Activated CD8-positive, alpha-beta memory T cell treated with anti-CD3 and anti-CD28 coated beads, Interleukin-2, amount 10 ng/mL, durations not matched to agents 7 days and 5 days (primary cell): ENCODE measurements at places on chromosomes 16 and 17. TPM values are rescaled to one million over a fixed set of nuclear protein-coding genes. Genes with fewer than 3 reads are reported as not detected.
A peak's percentile ranks its signal among the peaks of the same experiment; 100 is the strongest.

The CRYBA1 gene
- not detected for total RNA-seq

The TVP23A gene
- not detected for total RNA-seq

The PIRT gene
- total RNA-seq: not detected

The WIPI1 gene
- total RNA-seq: 45.5 TPM

The CACNG1 gene
- not detected for total RNA-seq

The OR3A3 gene
- total RNA-seq: not detected

The OR1E2 gene
- total RNA-seq: not detected

The TBC1D3G gene
- total RNA-seq: not detected

The CCL17 gene
- total RNA-seq: 0.59 TPM

The GNG13 gene
- not detected for total RNA-seq

DNA sequence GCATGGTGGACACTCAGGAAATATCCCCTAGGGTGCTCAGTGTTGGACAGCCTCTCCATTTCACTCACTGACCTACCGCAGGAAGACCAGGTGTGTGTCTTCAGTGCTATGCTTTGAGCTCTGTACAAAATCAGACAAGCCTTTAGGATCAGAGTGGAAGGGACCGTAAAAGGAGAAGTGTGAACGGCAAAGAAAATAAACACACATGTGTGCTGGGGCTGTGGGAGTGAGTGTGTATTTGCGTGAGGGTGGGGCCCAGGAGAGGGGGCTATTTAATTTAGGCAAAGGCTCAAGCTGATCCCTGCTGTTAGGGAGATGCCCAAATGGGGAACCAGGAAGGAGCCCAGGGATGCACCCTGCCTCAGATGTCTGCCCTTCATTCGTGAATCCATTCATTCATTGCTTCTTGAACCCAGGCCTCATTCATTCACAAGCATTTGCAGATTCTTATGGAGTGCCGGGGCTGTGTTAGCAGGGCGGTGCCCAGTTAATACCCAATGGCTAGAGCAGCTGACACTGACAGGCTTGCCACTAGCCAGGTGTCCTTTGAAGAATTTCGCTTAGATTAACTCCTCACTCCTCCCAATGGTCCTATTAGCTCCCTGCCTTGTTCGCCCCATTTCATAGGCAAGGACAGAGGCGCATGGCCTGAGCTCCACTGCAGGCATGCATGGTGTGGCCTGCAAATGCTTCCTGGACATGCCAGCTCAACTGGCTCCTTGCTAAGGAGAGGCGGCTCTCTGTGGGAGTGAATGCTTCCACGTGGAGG, 296.7 kb upstream of the FOXF1 start:
- peaks cover 10% of the 10 kb centered on the region for H3K4me1 ChIP-seq
- no peak for DNase-seq
- no peaks in the 10 kb centered on the region for H3K36me3 ChIP-seq
- H3K27ac ChIP-seq: no peak overlapping the region

GRCh38 chr17:70265471-70265870, 96.1 kb downstream of the KCNJ2 start:
- no peak overlapping the region for H3K27ac ChIP-seq
- H3K27me3 ChIP-seq: no peaks in the 10 kb centered on the region
- no peaks in the 10 kb centered on the region for H3K4me1 ChIP-seq
- DNase-seq: no peak

GRCh38 chr16:19329932-19330331, 44.4 kb downstream of the CLEC19A start:
- H3K4me1 ChIP-seq: no peaks in the 10 kb centered on the region
- H3K27ac ChIP-seq: no peak overlapping the region
- no peak overlapping the region for H3K4me3 ChIP-seq
- no peak for DNase-seq
- H3K27me3 ChIP-seq: peaks cover 4% of the 10 kb centered on the region

GRCh38 chr17:5545051-5545987, 39.0 kb downstream of the NLRP1 start:
- no peak overlapping the region for H3K27ac ChIP-seq
- no peaks in the 10 kb centered on the region for H3K4me1 ChIP-seq

GRCh38 chr17:41315814-41316445, 420 bp upstream of the KRTAP17-1 start:
- peaks cover 5% of the 10 kb centered on the region for H3K4me1 ChIP-seq
- H3K27me3 ChIP-seq: peaks cover 6% of the 10 kb centered on the region
- H3K27ac ChIP-seq: no peak overlapping the region
- no peak for DNase-seq

GRCh38 chr16:80198311-80199299, 342.2 kb upstream of the DYNLRB2 start:
- H3K27me3 ChIP-seq: peaks cover 4% of the 10 kb centered on the region
- no peaks in the 10 kb centered on the region for H3K4me1 ChIP-seq
- H3K36me3 ChIP-seq: no peaks in the 10 kb centered on the region
- DNase-seq: no peak

DNA sequence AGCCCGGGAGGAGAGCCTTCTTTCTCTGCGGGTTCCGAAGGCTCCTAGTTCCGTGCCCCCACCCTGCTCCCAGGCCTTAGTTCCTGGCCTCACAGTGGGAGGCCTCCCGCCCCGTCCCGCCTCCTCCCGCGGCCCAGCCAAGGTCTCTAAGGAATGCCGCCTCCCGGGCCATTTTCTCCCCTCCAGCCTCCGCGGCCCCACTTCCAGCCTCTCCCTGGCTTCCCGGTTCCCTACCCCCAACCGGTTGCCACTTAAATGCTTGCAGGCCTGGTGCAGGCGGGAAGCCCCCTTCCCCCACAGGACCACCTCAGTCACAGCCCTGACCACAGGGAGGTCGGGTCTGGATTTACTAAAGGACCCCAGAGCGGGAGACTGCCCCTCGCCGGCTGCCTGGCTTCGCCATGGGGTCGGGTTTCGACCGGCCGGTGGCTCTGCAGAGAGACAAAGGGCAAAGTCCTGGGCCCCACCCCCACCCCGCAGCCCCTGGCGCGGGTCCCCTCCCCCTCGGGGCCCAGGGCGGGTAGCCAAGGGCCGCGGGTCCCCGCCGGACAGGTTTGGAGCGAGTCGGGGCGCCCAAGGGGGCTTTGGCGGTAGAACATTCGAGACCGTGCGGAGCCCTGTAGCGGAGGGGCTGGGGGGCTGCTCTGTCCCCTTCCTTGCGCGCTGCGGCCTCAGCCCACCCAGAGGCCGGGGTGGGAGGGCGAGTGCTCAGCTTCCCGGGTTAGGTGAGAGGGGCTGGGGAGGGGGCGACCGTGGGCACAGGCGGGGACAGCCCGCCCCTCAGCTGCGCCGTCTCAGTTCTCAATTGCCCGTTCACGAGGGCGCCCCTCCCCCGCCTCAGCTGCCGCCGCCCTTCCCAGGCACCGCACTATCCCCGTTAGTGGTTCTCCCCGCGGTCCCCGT, 16.4 kb downstream of the IGF2BP1 start:
- H3K27ac ChIP-seq: no peak overlapping the region
- H3K4me3 ChIP-seq: no peak overlapping the region
- DNase-seq: peak; percentile 31
- H3K27me3 ChIP-seq: peaks cover 57% of the 10 kb centered on the region
- H3K4me1 ChIP-seq: no peaks in the 10 kb centered on the region
- H3K36me3 ChIP-seq: no peaks in the 10 kb centered on the region

DNA sequence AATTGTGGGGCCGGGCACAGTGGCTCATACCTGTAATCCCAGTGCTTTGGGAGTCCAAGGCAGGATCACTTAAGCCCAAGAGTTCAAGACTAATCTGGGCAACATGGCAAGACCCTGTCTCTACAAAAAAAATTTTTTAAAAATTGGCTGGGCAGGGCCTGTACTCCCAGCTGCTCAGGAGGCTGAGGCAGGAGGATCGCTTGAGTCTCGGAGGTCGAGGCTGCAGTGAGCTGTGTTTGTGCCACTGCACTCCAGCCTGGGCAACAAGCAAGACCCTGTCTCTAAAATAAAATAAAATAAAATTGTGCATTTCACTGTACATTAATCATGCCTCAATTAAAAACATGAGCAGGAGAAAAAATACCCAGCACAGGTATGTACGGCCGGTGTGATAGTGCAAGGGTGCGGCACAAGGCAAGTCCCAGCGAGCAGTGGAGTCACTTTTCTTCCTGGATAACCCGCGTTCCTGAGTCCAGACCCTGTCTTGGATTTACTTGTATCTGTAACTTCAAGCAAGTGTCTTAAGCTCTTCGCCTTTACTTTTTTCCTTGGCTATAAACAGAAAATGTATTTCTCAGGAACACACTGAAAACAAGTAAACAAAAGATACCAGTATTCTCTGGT, 11.4 kb downstream of the ZDHHC7 start:
- no peak for DNase-seq
- peaks cover 14% of the 10 kb centered on the region for H3K36me3 ChIP-seq
- peaks cover 21% of the 10 kb centered on the region for H3K4me1 ChIP-seq

- peaks cover 6% of the 10 kb centered on the region for H3K36me3 ChIP-seq
- peak overlapping the region; percentile 98 for H3K27ac ChIP-seq
- peaks cover 53% of the 10 kb centered on the region for H3K4me1 ChIP-seq
- H3K4me3 ChIP-seq: peak overlapping the region; percentile 89
- peak; percentile 61 for DNase-seq
- no peaks in the 10 kb centered on the region for H3K27me3 ChIP-seq
These were observed 1.0 kb downstream of the RNF166 start for GRCh38 chr16:88705076-88705684.

GRCh38 chr16:69904495-69905170, 46.5 kb upstream of the CLEC18A start:
- no peak overlapping the region for H3K27ac ChIP-seq
- H3K4me1 ChIP-seq: no peaks in the 10 kb centered on the region
- no peak overlapping the region for H3K4me3 ChIP-seq
- peaks cover 5% of the 10 kb centered on the region for H3K36me3 ChIP-seq
- no peaks in the 10 kb centered on the region for H3K27me3 ChIP-seq

DNA sequence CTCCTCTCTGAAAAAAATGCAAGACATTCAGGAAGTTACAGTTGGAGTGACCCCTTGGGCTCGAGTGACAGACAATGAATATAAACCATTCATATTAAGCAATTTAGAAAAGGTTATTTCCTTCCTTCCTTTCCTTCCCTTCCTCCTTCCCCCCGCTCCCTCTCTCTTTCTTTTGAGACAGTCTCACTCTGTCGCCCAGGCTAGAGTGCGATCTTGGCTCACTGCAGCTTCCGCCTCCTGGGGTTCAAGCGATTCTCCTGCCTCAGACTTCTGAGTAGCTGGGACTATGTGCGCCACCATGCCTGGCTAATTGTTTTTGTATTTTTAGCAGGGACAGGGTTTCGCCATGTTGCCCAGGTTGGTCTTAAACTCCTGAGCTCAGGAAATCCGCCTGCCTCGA, 13.2 kb downstream of the PSMD12 start:
- H3K36me3 ChIP-seq: peaks cover 58% of the 10 kb centered on the region
- no peak overlapping the region for H3K27ac ChIP-seq
- peaks cover 13% of the 10 kb centered on the region for H3K4me1 ChIP-seq
- H3K4me3 ChIP-seq: no peak overlapping the region

- H3K27ac ChIP-seq: peak overlapping the region; percentile 92
- no peaks in the 10 kb centered on the region for H3K27me3 ChIP-seq
- peaks cover 12% of the 10 kb centered on the region for H3K36me3 ChIP-seq
These were observed 35.4 kb upstream of the LITAF start for GRCh38 chr16:11621920-11622651.

DNA sequence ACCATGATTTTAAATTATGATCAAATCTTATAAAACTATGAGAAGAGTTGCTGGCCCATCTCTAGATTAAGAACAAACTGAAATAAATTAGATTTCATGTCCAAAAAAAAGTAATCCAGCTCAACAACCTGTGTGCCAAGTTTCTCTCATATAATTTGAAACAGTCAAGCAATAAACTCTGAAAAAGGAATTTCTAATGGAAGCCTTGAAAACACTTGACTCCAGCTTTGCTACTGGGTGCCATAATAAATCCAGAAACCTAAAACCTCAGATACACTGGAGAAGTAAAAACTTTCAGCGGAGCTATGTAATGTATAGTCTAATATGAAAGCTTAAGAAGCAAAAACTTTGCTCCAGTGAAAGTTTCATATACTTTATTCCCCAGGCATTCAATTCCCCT, 25.5 kb downstream of the RPGRIP1L start:
- H3K36me3 ChIP-seq: peaks cover 5% of the 10 kb centered on the region
- no peak overlapping the region for H3K27ac ChIP-seq
- no peak for DNase-seq

GRCh38 chr16:47476654-47477345, 15.7 kb downstream of the PHKB start:
- peaks cover 8% of the 10 kb centered on the region for H3K36me3 ChIP-seq
- no peaks in the 10 kb centered on the region for H3K27me3 ChIP-seq
- H3K4me1 ChIP-seq: peaks cover 1% of the 10 kb centered on the region

- H3K4me1 ChIP-seq: no peaks in the 10 kb centered on the region
- DNase-seq: peak; percentile 58
- H3K27me3 ChIP-seq: peaks cover 10% of the 10 kb centered on the region
- no peaks in the 10 kb centered on the region for H3K36me3 ChIP-seq
- H3K27ac ChIP-seq: no peak overlapping the region
These were observed 26.3 kb upstream of the OR4D1 start for GRCh38 chr17:58121925-58122324.

- no peak for DNase-seq
- H3K4me3 ChIP-seq: peak overlapping the region; percentile 87
- no peaks in the 10 kb centered on the region for H3K27me3 ChIP-seq
- H3K4me1 ChIP-seq: peaks cover 35% of the 10 kb centered on the region
- peaks cover 35% of the 10 kb centered on the region for H3K36me3 ChIP-seq
These were observed 714 bp downstream of the SPATA33 start for GRCh38 chr16:89658221-89658879.

GRCh38 chr17:50420419-50421112, 5.5 kb upstream of the ACSF2 start:
- H3K36me3 ChIP-seq: peaks cover 5% of the 10 kb centered on the region
- H3K4me1 ChIP-seq: peaks cover 23% of the 10 kb centered on the region
- no peak for DNase-seq
- H3K27me3 ChIP-seq: peaks cover 9% of the 10 kb centered on the region

DNA sequence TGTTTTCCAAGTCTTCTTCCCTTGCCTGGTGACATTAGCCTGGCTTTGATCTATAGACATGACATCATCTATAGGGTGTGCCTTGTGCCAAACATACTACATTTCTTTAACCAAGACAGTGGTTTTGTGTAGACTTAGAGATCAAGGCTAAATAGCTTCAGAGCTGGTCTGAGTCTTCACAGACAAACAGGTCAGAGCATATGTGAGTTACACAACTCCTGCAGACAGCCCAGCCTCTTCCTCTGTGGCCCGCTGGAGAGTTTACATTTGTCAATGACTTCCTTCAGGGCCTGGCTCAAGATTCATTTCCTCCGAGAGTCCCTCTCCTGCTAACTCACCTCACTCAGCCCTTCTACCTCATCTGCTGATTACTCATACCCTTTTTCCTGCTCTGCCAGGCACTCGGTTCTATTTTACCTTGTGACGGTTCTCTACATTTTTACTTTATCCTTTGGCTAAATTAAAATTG, 73.1 kb upstream of the TANC2 start:
- DNase-seq: peak; percentile 55
- H3K36me3 ChIP-seq: no peaks in the 10 kb centered on the region
- H3K27me3 ChIP-seq: peaks cover 14% of the 10 kb centered on the region
- peaks cover 9% of the 10 kb centered on the region for H3K4me1 ChIP-seq
- no peak overlapping the region for H3K4me3 ChIP-seq
- no peak overlapping the region for H3K27ac ChIP-seq

- no peak for DNase-seq
- no peak overlapping the region for H3K4me3 ChIP-seq
- H3K36me3 ChIP-seq: peaks cover 21% of the 10 kb centered on the region
- H3K4me1 ChIP-seq: peaks cover 43% of the 10 kb centered on the region
- H3K27me3 ChIP-seq: no peaks in the 10 kb centered on the region
These were observed 4.0 kb downstream of the ITGAD start for GRCh38 chr16:31397096-31397660.

- peaks cover 11% of the 10 kb centered on the region for H3K4me1 ChIP-seq
- DNase-seq: no peak
- peaks cover 4% of the 10 kb centered on the region for H3K36me3 ChIP-seq
- no peak overlapping the region for H3K27ac ChIP-seq
These were observed 245.0 kb upstream of the CACNG5 start for GRCh38 chr17:66589892-66590291.
